Chondrocyte (in vitro differentiated cells): ENCODE measurements at places on chromosomes 6 and 20. TPM values are rescaled to one million over a fixed set of nuclear protein-coding genes. Genes with fewer than 3 reads are reported as not detected.

Gene PRR18
- total RNA-seq, result 0.36 to 0.70 TPM in 2 of 3 replicates, not detected in the other

- DNase-seq, result peak; percentile 41
- H3K36me3 ChIP-seq, result peaks cover 8% of the 10 kb centered on the region
- peaks cover 57% of the 10 kb centered on the region for H3K4me1 ChIP-seq
- H3K27ac ChIP-seq, result peak overlapping the region; percentile 62
- H3K27me3 ChIP-seq, result no peaks in the 10 kb centered on the region
- no peak overlapping the region for H3K4me3 ChIP-seq
Measured at GRCh38 chr20:49888212-49889000, 26.9 kb downstream of the SPATA2 start.

Gene PNPLA1
- not detected in 3 replicates for total RNA-seq

DNA sequence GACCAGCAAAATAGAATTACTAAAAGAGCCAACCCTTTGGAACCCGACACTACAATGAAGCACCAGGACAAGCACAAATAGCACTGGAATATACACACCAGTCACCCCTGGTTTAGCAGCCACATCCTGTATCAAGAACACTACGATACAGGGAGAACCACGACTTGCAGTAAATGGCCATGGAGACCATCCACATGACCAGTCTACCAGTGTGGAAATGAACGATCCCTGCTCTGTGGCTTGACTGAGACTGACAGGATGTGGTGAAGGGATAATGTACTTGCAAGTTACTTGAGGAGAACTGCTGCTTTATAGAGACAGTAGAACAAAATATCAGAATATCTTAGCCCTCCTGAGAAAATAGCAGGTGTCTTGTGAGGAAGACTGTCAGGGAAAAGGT lies 169.6 kb downstream of the COL9A1 start:
- no peak overlapping the region for H3K27ac ChIP-seq
- H3K4me1 ChIP-seq, result no peaks in the 10 kb centered on the region

GRCh38 chr6:3176562-3177355 lies 19.4 kb upstream of the TUBB2A start:
- DNase-seq, result no peak
- no peaks in the 10 kb centered on the region for H3K36me3 ChIP-seq
- H3K4me3 ChIP-seq, result no peak overlapping the region
- H3K27ac ChIP-seq, result no peak overlapping the region
- no peaks in the 10 kb centered on the region for H3K27me3 ChIP-seq

DNA sequence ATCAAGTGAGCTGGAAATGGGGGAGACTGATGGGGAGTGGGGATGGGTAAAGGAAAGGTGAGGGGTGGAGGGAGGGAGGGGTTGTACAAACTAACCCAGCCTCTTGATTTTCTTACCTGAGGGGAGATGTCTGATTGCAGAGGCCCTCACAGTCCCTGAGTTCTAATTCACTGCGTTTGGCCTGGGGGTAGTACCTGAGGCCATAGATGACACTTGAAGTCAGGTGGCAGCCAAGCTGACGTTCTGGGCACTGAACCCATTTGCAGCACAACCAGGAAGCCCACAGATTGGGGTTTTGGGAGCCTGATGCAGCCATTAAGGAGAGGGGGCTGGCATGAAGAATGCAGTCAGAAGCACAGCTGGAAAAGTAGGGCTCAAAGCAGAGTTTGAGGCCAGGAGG lies 153.8 kb upstream of the DTNBP1 start:
- peaks cover 2% of the 10 kb centered on the region for H3K36me3 ChIP-seq
- peaks cover 5% of the 10 kb centered on the region for H3K27me3 ChIP-seq
